ENCODE measurements at places on chromosomes 4 and X.

DNA sequence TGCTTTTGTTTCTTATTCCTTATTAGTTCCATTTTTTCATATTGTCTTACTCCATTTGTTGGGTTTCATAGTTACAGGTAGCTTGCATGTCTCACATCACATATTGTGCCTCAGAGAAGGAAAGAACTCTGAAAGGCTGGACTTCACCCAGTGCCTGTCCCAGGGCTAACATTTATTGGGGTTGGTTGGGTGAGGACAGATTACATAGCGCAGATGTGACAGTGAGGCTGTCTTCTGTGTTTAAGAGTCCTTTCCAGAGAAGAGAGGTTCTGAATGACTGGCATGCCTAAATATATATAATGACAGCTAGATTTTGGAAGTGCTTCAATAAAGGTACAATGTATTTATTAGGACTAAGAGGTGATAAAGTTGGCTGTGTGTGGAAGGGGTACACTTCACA lies 2.7 kb downstream of the ZNF330 start:
- DNase-seq, result no peak

GRCh38 chr4:155497306-155497705 lies 120.5 kb upstream of the MAP9 start:
- DNase-seq, result peak; percentile 4

DNA sequence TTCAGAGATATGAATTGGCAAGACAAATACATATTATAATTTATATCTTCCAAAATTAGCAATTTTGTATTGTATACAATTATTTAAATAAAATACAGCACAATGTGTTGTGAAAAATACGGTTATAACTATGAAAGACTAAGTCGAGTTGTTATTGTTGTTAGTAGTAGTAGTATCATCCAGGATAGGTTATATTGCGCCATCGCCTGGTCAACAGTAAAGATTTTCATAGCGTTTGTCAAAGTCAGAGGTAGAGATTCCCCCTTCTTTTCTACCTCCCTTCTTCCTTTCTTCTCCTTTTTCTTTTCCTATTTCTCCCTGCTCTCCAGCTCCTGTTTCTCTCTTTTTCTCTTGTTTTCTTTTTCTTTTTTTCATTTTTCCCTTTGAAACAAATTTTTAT lies 499.1 kb upstream of the EPHA5 start:
- peak; percentile 4 for DNase-seq

DNA sequence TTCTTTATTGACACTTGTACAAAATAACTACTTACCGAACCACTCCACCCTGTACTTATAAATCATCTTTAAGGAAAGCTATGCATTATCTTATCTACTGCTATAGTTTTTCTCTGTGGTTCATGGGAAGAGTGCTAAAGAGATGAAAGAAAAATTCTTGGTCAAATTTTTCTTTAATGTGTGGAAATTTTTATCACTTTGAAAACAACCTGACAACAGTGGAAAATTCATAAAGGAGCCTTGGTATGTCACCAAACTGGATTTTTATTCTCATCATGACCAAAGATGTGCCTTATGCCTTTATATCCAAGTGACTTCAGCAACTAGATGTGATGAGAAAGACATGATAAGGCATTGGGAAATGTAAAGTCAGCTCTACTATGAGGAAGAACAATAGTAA lies 67.2 kb upstream of the SPP1 start:
- DNase-seq, result peak; percentile 10

DNA sequence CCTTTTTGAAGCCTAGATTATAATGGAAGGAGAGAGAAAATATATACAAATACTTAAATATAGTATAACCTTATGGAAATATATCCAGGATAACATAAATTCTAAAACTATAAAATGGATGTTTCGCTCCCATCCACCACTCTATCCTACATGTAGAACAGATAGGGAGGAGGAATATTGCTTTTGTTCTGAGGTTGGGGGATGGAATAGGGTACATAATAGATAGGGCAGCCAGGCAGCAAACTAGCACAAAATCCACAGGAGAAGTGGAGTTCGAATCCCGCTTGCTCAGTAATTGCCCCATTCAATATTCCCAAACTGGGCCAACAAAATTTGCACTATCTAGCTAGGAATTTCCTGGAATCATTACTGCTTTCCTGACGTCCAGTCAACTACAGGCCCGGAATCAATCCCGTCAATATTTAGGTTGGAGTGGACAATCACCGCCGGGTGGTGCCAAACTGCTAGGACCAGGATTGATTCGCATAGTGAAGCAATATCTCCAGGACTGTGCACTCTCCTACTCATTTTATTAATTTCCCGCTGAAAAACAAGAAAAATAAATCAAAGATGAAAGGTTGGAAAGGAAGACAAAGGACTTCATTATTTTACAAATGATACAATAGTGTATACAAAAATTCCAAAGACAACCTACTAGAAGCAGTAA lies 40.4 kb upstream of the PAPSS1 start:
- DNase-seq, result peak; percentile 72

DNA sequence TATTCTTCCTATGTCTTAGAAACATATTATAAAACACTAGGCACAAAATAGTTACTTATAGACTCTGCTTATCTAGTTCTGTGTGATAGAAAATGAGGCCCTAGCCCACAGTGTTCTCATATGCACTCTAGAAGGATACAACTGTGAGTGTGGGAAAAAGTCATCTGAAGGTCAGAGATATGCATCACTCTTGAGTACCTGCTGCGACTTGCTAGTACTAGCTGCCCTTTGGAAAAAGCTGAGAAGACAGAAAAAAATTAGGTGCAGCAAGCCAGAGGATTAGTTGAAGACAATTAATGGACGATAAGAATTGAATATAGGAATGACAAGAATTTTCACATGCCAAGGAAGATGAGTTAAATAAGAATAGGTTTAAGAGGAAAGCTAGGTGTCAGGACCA lies 61.3 kb downstream of the MTHFD2L start:
- no peak for DNase-seq

DNA sequence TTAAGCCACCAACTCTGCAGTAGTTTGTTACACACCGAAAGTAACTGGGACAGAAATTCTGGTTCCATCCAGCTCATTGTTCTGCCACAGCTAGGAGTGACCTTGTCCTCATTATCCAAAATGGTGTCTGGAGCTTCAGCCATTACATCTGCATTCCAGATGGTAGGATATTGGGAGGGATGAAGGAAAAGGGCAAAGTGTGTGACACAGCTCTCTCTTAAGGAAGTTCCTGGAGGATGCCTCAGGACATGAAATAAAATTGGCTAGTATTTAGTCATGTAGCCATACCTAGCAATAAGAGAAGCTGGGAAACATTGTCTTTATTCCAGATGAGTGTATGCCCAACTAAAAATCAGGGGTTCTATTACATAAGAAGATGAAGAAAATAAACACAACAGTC lies 262.0 kb downstream of the BCOR start:
- no peak for DNase-seq

GRCh38 chr4:177265729-177266128 lies 43.9 kb upstream of the NEIL3 start:
- no peak for DNase-seq

DNA sequence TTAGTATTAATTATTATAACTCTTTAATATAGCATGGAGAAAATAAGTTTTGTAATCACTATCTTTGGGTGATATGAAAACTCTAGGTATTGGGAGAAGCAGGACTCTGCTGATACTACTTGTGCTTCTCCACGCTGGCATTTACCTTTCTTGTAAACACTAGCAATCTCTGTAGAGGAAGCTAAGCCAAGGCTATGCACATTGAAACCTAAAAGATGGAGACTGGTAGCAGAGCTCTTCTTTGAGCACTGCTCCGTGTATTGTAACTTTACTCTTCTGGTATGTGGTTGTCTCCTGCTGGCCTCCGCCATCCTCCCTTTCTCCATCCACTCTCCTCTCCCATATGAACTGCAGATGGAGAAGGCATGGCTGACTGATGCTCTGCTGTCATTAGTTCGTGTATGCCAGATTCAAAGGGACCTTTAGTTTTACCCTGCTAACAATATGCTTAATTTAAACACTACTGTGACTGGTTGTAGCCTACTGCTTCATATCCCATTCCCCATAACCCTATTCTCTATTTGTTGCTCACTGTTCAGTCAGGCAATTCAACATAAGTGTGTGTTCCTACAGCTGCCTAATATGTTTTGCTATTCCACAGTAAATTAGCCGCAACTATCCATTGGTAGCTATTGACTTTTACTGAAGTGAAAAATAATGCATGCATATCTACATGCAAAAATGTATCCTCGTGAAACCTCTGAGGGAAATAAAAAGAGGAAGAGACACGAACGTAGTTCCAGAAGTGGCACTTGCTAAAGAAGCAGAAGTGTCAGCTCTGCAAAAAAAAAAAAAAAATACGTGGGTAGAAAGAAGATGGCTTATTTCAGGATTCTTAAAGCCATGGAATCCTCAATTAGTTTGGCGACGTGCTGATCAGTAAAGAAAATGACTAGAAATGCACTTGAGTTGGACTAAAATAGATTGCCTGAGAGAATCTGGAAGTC lies 55.6 kb upstream of the CCSER1 start:
- DNase-seq, result no peak

DNA sequence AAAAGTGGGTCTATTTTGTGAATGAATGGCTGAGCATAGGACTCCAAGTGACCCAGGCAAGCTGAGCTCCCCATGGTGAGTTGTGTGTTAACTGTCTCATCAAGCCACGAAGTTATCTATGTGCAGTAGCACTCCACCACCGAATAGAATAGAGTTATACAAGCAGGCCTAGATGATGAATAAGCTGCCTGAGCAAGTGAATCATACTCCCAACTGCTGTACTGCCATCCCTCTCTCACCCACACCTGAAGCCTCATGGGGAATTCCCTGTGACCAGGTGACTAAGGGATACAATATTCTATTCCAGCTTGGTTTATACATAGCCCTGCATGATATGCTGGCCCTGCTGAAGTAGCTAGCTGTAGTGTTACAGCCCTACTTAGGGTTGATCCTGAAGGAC lies 38.7 kb downstream of the KDM5C start:
- no peak for DNase-seq

All from T47D (cell line).